Epithelial cell of esophagus (primary cell): ENCODE measurements at places on chromosomes 1 and 21.

DNA sequence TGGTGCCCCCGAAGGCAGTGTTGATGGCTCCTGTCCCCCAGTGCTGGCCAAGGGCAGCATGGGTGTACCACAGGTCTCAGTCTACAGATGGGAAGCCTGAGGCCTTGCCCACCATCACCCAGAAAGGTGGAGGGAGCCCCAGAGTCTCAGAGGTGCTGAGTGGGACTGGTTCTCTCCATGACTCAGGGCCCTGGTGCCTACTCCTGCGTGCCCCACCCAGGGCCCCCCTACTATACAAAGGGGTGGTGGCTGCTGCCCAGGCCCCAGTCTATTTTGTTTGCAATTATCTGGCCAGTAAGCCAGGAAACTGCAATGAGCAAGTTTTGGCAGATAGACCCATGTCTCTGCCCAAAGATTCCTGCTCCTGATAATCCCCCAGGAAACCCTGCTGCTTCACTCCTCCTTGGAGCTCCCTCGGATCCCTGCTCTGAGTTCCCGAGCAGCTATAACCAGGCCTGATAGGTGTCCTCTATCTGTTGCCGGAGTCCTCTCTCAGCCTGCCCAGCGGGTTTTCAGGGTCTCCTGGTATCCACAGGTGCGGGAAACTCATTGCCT is 41.7 kb downstream of the EDN2 start:
- DNase-seq: no peak

DNA sequence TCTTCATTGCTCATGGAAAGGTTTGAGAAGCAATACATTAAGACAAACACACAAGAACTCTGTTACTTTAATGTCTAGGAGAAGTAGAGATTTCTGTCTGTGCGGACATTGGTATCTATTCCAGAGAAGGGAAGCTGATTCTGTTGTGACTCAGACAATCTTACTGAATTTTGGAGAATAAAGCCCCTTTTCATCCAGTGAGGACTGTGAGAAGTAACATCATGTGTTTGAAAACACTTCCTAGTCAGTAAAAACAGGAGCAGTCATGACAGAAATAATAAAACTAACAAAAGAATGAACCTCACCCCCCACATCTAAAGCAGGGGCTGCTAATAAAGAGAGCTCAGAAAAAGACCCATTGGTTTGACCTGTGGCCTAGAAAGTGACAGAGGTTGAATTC is 46.6 kb downstream of the NEK7 start:
- DNase-seq: no peak

- DNase-seq: no peak
Measured at GRCh38 chr1:69528376-69528775, 39.3 kb upstream of the LRRC7 start.

GRCh38 chr1:38539931-38540330 is 319.6 kb downstream of the RRAGC start:
- DNase-seq: no peak

DNA sequence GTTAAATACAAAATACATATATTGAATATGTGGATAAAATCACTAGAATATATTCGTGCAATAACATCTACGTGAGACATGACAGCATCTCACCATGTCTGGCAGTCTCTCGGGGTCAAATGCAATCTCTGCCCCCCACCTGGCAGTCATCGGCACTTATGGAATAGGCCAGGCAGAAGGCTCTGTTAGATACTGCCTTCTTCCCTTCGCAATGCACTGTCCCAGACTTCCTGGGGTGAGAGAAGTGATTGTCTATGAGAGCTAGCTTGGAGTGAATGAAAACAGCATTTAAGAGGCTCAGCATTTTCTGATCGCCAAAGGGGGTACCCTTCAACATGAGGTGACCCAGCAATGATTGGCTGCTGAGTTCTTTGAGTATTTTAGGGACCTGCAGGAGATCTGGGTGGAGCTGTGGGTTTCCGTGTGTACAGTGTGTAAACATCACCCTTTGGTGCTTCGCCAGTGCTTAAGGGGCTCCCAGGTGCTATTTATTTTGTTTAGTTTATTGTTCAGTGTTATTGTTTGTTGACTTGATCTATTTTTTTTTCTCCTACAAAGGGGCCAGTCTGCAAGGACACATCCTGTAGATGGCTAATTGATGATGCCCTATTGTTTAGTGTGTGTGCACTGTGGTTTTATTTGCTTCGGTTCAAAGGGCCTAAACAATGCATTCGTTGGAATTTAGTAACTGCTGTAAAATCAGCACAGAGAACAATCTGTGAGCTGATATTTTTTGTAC is 10.2 kb downstream of the ERG start:
- DNase-seq: peak; percentile 42

- DNase-seq: no peak
Measured at GRCh38 chr1:108085628-108086027, 114.5 kb downstream of the SLC25A24 start.

DNA sequence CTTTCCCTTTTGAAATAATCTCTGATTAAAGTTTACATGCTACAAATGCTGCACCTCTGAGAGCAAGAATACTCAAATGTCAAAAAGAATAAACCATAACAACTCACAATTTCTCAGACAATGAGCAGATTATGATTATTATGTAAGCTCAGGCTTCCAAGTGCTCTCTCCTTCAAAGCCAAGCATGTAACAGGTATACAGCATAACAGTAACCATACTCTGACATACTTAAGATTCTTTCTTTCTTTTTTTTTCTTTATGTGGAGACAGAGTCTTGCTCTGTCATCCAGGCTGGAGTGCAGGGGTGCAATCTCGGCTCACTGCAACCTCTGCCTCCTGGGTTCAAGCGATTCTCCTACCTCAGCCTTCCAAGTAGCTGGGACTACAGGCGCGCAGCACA is 155.4 kb downstream of the EIF4G3 start:
- DNase-seq: no peak

- DNase-seq: no peak
Measured at GRCh38 chr1:111730706-111731105, 8.5 kb downstream of the INKA2 start.

DNA sequence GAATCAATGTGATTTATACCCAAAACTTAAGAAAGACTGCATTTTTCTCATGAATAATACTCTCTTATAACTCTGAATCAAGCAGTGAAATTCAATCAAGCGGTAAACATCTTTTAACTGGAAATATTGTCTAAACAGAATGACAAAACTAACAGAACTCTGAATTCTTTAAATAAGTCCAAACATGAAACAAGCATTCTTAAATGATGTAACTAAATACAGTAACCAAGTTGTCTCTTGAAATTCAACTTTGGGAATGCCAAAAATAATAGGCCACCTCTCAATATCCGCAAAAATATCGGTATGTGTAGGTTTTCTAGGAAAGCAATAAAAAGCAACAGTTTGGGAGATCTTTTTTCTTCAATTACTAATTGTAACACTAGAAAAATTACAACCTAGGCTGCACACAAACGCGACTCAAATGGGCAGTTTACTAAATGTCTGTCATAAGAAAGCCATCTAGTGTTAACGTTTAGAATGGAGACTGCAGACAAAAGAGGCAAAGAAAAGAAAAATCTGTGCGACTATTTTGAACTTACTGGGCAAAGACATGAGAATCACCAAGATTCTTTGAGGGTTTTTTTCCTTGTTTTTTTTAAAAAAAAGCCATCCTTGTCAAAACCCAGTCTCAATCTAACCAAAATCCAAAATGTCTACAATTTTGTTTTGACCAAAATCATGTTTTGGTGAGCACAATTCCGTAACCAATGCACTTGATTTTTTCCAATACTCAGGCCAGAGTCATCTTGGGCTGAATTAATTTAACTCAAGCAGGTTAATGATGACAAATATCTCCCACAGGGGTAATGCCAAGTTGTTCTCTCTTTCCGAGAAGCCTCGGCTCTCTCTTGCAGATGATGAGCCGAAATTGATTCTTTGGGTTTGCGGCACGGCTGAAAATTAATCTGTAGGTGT is 1.3 kb downstream of the SIPA1L2 start:
- DNase-seq: peak; percentile 42

DNA sequence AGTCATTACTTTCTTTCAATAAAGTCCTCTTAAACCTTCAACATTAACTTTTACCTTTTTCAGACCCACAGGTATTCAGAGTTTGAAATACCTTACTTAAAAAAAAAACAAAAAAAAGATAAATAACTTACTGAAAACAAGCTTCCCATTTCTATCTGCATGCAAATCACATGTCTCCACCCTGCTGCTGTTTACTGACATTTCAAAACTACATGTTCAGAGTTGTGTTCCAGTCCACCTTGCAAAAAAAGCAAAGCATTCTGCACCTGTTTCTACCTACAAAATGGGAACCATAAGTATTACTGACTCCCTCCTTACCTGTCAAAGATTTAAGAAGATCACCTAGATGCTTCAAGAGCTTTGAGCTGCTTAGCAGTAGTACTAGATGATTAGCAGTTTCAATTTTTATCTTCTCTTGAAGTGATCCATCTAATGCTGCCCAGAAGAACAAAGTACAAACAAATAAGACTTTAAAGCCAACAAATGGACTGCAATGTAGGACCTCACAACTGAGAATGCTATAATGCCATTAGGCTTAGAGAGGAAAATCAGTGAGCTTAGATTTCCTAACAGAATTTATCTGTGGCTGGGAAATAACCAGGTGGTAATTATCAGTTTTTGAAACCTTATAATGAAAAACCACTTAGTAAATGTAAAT is 61.2 kb downstream of the ANKRD13C start:
- DNase-seq: no peak

- no peak for DNase-seq
Measured at GRCh38 chr1:62628506-62628905, 31.2 kb downstream of the ANGPTL3 start.

GRCh38 chr1:34982820-34983376 is 2.2 kb downstream of the TMEM35B start:
- DNase-seq: no peak

- DNase-seq: peak; percentile 92
Measured at GRCh38 chr1:203480525-203481084, 5.0 kb downstream of the PRELP start.

GRCh38 chr1:204465546-204466415 is 28.8 kb downstream of the PIK3C2B start:
- DNase-seq: no peak

DNA sequence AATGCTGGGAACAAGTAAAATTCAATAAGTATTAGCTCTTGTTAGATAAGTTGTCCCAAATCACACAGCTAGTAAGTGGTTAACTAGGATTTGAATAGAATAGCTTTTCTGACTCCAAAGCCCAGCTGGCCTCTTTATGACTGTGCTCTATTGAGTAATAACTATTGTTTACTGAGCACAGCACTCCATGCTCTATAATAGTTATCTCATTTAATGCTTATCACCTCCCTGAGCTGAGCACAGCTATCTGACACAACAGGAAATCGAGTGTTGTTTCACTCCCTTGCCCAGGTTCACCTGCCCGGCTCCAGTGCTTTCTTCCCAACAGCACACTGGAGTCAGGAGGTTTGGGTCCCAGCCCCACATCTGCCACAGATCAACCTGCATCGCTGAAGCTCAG is 38.8 kb upstream of the STMN1 start:
- DNase-seq: peak; percentile 58

- no peak for DNase-seq
Measured at GRCh38 chr1:56339786-56340465, 239.4 kb downstream of the PLPP3 start.

GRCh38 chr1:62870148-62870547 is 86.2 kb downstream of the ATG4C start:
- no peak for DNase-seq

- DNase-seq: peak; percentile 96
Measured at GRCh38 chr1:9280015-9280860, 12.5 kb upstream of the SPSB1 start.

DNA sequence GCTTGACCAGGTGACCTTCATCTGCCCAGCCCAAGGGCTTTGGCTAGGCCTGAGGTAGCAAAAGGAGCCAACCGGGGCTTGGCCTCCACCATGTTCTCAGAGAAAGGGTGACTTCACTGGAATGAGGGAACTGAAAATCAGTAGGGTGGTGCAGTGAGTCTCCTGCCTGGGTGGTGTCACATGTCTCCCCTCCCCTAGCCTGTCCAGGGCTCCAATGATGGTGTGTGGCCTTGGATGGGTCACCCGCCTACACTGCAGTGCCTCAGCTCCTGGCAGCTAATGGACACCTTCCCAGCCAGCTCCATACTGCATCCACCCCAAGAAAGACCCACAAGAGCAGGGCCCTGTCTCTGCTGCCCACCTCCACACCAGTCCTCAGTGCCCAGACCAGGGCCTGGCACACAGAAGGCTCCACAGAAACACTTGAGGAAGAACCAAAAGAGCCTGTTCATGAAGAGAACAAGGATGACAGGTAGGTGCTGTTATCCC is 678.7 kb downstream of the MATN1 start:
- no peak for DNase-seq

DNA sequence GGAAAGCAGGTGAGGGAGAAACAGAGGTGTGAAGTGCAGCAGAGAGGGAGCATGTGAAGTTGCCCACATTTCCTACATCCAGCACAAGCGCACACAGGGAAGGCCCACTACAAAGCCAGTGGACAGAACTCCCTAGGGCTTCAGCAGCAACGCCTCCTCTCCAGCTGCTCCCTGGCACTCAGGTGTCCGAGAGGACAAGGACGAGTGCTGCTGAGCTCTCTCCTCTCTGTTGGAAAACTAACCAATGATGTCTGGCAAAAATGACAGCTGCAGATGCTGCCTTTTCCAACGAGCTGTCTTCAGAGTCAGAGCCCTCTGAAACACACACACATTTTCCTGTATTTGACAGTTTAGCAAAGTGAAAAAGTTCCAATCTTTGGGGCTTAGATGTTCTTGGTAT is 86.8 kb downstream of the HSF2BP start:
- DNase-seq: no peak

DNA sequence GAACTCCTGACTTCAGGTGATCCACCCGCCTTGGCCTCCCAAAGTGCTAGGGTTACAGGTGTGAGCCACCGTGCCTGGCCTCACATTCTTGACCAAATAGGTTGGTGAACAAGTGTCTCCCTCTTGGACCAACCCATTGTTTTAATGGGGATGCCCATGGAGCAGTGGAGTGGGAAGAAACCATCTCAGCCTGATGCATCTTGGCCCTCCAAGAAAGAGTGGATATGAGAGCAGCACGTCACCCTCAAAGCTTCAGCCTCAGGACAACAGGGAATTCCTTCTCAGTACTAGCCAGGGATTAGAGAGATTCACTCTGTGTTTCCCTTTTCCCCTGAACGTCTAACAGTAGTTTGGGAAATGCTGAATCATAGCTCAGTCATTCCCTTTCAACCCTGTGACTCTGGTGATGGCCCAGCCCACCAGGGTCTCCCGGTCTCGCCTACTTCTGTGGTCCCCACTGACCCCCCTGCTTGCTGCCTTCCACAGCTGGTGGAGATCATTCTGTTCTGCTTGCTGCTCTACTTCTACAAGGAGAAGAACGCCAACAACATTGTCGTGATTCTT is 37.4 kb downstream of the NIPAL3 start:
- DNase-seq: no peak

- no peak for DNase-seq
Measured at GRCh38 chr21:19490481-19490880, 1086.9 kb upstream of the TMPRSS15 start.
